ENCODE measurements at places on chromosomes 16 and 17.

DNA sequence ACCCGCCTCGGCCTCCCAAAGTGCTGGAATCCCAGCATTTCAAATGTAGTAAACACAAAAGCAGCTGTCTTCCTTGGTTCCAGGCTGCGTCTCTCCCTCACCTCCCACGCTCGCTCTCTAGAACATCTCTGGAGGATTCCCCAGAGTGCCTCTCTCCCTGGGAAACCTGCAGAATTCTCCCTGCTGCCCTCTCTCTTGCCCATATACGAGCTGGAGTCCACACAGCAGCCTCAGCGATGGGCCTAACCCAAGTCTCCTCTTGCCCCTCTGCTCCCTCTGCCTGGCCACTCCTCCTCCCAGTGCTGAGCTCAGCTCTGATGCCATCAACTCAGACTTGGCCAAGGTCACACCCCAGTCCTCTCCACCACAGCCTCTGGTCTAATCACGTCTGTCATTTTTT is 10.6 kb downstream of the GPRC5B start:
- DNase-seq = no peak

DNA sequence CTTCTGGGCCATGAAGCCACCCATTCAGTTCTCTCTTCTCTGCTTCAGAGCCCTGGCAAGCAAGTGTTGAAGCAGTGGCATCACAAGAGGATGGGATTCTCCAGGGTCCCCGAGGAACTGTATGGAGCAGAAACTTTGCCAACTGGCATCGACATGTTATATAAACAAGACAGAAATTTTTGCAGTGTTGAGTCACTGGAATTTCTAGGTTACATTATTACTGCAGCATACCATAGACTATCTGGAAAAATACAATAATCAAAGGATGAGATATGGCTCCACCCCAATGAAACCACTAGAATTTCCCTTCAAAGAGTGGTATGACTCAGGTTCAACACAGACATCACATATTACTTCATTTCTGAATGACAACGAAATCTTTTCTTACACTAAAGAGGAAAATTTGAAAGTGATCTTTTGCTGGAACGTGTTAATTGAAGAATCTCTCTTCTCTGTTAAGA is 343.0 kb upstream of the DYNLRB2 start:
- no peak for DNase-seq

- no peak for DNase-seq
Observed at GRCh38 chr16:72220875-72221629, 49.1 kb upstream of the PMFBP1 start.

- no peak for DNase-seq
Observed at GRCh38 chr17:74054249-74054648, 149.2 kb upstream of the RPL38 start.

GRCh38 chr16:47019568-47019967 is 46.1 kb upstream of the DNAJA2 start:
- DNase-seq = no peak

- DNase-seq = no peak
Observed at GRCh38 chr16:1443403-1443973, 868 bp downstream of the CCDC154 start.

GRCh38 chr16:27515874-27516353 is 33.8 kb downstream of the GTF3C1 start:
- DNase-seq = peak; percentile 2

- no peak for DNase-seq
Observed at GRCh38 chr17:75133001-75133400, 1.5 kb upstream of the NT5C start.

DNA sequence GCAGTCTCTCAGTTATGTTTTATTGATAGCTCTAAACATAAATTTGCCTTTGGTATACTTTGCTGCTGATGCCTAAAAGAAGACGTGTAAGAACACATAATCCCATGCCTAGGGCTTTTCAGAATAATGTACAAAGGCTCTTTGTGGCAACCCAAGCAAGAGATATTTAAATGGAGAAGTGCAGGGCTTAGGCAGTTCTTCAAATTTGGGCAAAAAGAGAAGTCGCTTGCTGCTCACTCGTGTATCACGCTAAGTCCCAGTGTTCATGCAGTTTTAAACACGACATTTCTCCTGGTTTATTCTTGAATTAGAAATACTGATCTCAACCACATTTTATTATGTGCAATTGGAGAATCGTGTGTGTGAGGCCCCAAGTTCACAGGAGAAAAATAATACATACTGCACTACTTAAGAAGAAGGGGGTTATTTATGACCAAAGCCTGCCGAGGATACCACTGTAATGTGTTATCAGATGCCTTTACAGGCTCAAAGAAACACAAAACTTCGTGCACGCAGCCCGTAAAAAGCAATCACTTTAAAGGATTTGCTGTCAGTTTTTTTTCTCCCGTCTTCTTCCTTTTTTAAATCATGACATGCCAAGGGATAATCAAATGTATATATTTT is 22.5 kb upstream of the IRX6 start:
- no peak for DNase-seq

- DNase-seq = no peak
Observed at GRCh38 chr17:43992641-43993040, 11.8 kb upstream of the NAGS start.

- DNase-seq = no peak
Observed at GRCh38 chr16:13333336-13333735, 431.9 kb downstream of the SHISA9 start.

DNA sequence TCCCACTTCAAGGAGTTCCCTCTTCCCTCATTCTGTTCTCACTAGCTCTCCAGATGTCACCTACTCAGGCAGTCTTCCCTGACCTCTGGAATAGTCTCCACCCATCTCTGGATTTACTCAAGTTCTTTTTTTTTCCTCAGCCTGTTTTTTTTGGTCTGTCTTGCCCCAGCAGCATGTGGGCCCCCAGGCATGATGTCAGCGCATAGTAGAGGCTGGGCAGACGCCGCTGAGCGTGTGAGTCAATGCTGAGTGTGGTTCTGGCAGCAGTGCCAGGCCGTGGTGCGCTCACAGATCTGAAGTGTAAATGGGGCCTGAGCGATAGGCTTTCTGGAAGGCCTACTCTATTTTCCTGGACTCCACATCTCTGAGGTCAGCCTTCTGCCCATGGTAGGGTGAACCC is 2.7 kb upstream of the KCNJ18 start:
- DNase-seq = no peak

- DNase-seq = no peak
Observed at GRCh38 chr16:79658301-79659033, 57.9 kb upstream of the MAF start.

GRCh38 chr17:12536472-12536871 is 129.2 kb upstream of the MYOCD start:
- no peak for DNase-seq

GRCh38 chr17:74437702-74438101 is 5.8 kb downstream of the GPRC5C start:
- no peak for DNase-seq

DNA sequence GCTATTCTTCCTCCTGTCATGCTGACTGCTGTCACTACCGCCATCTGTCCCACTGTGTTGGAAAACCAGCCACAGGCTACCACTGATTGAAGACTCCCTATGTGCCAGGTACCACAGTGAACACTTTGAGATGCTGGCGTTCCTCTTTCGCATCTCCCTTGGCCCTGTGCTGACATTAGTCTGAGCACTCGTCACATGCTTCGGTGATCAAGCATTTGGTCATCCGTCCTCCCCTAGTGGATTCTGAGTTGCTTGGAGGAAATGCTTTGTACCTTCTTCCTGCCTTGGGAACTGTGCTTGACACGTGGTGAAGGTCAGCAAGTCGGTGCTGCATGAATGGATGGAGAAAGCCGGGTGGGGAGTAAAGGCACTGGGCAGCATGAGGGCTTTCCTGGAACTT is 260.1 kb downstream of the SNX29 start:
- no peak for DNase-seq

GRCh38 chr16:59697236-59697635 is 963.1 kb upstream of the GOT2 start:
- DNase-seq = no peak

- no peak for DNase-seq
Observed at GRCh38 chr16:79834720-79835119, 234.2 kb upstream of the MAF start.

DNA sequence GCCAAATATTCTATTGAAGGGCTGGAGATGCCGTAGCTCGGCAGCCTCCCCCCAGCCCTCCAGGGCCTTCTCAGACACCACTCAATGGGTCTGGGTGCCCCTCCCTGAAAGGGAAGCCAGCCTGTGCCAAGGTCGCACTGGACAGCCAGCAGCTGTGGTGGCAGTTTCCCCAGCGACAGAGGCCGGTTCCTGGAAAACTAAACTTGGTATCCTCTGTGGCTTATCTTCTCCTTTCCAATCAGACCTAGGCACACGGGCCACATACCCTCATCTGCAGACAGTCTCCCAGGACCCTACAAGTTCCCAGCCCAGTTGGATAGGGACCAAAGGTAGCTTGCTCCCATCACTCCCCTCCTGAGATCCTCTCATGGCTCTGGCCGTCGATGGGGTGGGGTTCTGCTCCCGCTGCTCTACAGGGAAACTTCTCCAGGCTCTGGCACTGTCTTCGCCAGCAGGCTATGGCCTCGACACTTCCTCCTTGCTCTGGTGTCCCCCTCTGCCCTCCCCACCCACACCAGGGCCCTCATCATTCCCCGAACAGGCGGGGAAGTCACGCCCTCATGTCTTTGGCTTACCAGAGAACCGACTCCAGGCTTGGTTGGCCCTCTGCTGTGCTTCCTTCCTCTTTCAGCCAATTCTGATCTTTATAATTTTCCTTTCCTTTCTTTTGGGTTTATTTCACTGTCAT is 18.3 kb upstream of the IL21R start:
- no peak for DNase-seq

GRCh38 chr16:24986512-24987303 is 28.5 kb downstream of the ARHGAP17 start:
- no peak for DNase-seq

GRCh38 chr16:70779361-70779760 is 21.6 kb downstream of the VAC14 start:
- no peak for DNase-seq

DNA sequence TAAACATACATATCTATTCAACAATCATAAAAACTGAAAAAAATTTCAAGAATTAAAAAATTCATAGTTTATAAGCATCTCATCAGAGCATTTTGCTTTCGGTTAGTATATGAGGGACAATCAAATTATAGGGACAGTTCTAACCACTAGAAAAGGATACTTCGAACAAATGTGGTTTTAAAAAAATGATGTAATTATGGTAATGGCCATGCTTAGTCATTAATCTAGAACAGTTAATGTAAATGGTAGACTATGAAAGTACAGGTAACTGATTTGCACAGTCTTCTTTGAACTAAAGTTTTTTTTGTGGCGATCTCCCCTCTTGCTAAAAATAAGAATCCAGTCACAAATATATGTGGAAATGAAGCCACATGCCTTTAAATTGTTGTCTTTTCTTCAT is 63.5 kb upstream of the PHOSPHO1 start:
- no peak for DNase-seq

- peak; percentile 62 for DNase-seq
Observed at GRCh38 chr17:40560592-40561293, 4.5 kb downstream of the CCR7 start.

GRCh38 chr17:81231766-81232581 is 6.9 kb downstream of the TEPSIN start:
- no peak for DNase-seq

DNA sequence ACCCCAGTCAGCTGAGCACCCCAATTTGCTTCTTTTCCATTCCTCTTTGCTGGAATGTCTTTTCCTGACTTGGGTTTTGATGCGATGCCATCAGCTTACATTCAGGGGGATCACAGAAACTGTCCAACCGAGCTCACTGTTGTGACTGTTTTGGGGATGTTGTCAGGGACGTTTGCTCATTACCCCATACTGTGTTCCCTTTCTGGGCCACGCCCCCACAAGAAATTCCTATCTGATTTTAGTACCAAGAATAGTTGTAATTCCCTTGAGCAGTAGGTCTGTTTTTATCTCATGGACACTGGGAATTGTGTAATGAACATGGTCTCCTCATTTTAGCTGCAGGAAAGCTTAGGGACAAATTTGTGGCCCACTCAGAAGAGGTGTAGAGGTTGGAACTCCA is 2.6 kb upstream of the NTN1 start:
- DNase-seq = no peak

DNA sequence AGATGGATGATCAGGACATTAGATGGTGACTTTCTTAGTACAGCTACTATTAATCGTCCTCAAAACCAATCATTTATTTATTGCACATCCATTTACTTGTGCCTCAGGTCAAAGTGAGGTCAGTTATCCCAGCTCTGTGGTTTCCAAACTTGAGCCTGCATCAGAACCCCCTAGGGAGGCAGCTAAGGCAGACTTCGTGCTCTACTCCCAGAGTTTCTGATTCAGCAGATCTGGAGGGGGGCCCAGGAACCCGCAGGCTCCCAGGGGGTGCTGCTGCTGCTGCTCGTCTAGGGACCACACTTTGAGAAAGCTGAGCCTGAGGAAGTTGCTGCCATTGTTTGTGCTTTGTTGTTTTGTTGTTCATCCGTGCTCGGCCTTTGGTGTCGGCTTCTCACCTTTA is 44.0 kb upstream of the CLEC18B start:
- no peak for DNase-seq

GRCh38 chr17:27367121-27367981 is 73.4 kb downstream of the WSB1 start:
- no peak for DNase-seq

DNA sequence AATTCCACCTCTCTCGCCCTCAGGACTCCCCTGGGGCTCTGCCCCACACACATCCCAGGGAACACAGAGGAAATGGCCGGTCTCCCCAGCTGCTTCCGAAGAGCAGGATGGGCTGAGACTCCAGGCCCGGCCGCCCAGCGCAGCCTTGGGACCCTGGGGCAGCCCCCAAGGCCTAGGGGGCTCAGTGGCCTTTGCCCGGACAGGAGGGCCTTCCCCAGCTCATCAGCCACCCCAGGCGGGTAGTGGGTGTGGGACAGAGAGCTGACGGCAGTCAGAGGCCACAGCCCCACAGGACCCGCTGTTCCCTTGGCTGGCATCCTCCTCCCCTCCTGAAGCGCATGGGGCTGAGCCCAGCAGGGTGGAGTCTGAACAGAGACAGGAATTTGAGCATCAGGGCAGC is 6.2 kb upstream of the CBFA2T3 start:
- DNase-seq = no peak

- no peak for DNase-seq
Observed at GRCh38 chr16:74627506-74628220, 20.7 kb upstream of the GLG1 start.

DNA sequence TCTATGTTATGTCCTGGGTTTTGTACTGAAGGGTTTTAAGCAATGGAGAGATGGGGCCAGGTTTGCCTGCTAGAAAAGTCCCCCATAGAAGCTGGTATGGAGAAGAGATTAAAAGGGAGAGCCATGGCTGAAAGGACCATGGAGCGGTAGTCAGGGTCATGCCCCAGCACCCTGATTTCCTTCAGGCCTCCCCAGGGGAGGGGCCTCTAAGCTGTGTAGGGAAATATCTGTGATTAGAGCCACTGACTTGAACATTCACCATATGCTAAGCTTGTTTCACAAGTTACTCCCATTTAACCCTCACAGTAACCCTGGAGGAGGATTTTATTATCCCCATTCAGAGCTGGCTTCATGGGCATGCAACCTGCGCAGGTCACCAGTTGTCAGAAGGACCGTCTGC is 3.8 kb upstream of the ATP2A3 start:
- no peak for DNase-seq

DNA sequence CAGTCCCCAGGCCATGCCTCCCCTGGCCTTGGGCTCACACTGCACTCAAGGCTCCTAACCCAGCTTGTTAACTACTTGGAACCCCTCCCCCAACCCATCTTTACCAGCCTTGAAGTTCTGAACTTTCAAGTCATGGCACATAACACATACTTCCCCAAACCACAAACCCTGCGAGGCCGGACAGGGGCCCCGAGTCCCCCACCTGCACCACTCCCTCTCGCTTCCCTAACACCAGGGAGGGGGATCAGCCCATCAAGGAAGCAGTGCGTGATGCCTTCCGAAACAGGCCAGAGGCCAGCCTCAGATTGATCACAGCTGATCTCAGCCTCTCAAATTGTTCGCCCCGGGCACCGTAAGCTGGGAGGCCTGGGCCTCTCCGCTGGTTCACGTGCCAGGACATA is 3.0 kb upstream of the NLRC3 start:
- no peak for DNase-seq
